ENCODE measurements at places on chromosomes 13 and 19.

DNA sequence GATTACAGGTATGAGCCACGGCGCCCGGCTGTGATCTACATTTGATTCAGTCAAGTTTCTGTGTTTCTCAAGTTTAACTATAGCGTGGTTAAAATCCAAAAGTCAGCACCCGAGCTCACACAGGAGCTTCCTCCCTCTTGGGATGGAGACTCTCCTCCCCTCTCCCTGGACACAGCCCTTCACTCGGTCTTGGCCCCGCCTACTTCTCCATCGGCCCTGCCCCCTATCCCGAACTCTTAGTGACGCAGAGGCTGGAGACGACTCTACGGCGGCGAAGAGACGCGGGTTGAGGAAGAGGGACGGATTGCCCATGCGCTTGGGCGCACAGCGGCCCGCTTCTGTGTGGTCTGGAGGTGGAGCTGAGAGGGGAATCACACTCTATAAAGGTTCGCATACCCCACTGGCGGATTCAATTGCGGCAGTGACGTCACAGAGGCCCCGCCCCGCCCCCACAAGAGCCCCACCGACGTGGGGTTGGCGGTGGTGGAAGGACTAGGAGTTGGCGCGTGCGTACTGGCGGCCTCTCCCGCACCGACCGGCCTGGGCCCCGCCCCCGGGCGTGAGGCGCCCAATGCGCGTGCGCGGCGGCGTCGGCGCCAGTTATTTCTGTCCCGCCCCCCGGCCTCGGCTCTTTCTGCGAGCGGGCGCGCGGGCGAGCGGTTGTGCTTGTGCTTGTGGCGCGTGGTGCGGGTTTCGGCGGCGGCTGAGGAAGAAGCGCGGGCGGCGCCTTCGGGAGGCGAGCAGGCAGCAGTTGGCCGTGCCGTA is at the start of gene TRIM28:
TRIM28 (plus strand) TSS at position 239 of the 765 bp plus-strand sequence. CDS start 694 bp downstream, outside the sequence.
- DNase-seq, result no peak

DNA sequence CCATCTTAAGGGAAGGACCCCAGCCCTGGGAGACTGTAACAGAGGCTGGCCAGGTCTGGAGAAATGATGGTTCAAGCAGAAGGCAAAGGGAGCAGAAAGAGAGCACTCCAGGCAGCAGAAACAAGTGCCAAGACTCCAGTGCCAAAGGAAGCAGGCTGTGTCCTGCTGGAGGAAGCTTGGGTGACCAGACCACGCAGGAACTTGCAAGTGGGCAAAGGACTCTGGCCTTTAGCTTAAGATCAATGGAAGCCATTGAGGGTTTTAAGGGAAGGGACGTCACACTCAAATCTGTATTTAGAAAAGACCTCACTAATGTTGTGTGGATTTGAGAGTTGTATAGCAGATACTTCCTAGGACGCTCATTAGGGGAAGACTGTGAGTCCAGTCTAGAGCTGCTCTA is 95.5 kb downstream of the MIPEP start:
- DNase-seq, result no peak

- DNase-seq, result no peak
Observed at GRCh38 chr13:49858178-49858856, 65.8 kb upstream of the KPNA3 start.

- DNase-seq, result no peak
Observed at GRCh38 chr13:96104516-96104915, 14.6 kb downstream of the HS6ST3 start.

GRCh38 chr13:51002736-51003135 is 93.1 kb downstream of the RNASEH2B start:
- DNase-seq, result no peak

- no peak for DNase-seq
Observed at GRCh38 chr13:23748109-23748990, 140.8 kb downstream of the MIPEP start.

GRCh38 chr13:92547266-92547665 is 679.3 kb upstream of the GPC6 start:
- no peak for DNase-seq

GRCh38 chr13:25069236-25069635 is 26.7 kb upstream of the PABPC3 start:
- DNase-seq, result no peak

- no peak for DNase-seq
Observed at GRCh38 chr13:65727070-65727469, 1503.1 kb downstream of the PCDH9 start.

DNA sequence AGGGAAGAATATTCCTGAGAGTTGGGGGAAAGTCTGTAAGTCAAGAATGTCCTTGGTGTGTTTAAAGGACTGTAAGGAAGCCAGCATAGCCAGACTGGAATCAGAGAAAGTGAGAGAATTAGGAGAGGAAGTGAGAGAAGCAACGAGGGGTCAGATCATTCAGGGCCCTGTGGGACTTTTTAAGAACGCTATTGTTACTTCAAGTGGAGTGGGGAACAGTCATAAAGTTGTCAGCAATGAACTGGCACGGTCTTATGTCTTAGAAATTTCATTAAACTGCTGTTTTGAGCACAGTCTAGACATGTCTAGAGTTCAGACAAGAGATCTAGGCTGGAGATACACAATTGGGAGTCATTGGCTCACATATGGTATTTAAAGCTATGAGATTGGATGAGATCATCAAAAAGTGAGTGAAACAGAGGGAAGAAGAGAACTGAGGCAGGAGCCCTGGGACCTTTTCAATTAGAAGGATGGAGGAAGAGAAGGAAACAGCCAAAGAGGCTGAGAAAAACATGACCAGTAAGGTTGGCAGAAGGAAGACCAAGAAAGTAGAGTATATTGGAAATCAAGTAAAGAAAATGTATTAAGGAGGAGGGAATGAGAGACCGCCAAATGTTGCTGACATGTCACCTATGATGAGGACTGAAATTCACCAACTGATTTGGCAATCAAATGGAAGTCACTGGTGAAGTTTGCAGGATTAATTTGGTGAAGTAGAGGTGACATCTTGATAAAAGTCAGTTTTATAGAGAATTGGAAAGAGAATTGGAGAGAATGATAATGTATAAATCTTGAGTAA is 263.5 kb downstream of the GPC5 start:
- DNase-seq, result no peak

- DNase-seq, result no peak
Observed at GRCh38 chr13:36430247-36431203, 1.8 kb upstream of the CCNA1 start.

- DNase-seq, result no peak
Observed at GRCh38 chr13:51524312-51524711, 60.0 kb upstream of the WDFY2 start.

DNA sequence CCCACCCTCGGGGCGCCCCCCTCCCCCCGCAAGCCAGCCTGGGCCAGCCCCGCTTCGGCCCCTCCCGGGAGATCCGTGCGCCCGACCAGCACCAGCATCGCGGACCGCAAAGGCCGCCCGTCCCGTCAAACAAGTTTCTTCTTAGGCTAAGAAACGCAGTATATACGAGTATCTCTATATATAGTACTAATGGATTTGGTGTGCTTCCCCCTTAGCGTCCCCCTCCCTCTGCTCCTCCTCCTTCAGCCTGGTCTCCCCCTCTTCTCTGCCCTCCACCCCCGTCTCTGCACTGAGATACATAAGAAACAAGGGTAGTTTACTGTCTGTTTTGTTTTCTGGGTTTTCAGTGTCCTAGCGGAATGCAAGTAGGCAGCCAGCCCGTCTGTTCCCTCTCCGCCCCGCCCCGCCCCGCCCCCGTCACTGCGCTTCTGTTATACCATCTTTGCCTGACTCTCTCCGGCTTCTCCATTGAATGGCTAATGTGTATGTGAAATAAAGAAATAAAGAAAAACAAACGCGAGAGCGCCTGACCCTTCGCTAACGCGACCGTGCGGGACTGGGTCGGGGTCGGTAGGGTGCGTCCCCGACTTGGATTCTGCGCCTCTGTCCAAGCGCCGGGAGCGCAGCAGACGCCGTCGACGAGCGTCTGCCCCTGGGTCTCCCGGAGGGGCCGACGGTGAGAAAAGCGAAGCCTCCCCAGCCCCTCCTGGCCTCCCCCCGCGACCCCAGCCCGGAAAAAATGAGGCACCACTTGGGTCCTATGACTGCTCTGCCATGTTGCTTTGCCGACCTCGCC is 4.2 kb downstream of the LYL1 start:
- DNase-seq, result no peak

GRCh38 chr13:67474115-67474514 is 244.0 kb upstream of the PCDH9 start:
- no peak for DNase-seq

- DNase-seq, result no peak
Observed at GRCh38 chr19:24140099-24140498, 53.1 kb downstream of the ZNF254 start.

DNA sequence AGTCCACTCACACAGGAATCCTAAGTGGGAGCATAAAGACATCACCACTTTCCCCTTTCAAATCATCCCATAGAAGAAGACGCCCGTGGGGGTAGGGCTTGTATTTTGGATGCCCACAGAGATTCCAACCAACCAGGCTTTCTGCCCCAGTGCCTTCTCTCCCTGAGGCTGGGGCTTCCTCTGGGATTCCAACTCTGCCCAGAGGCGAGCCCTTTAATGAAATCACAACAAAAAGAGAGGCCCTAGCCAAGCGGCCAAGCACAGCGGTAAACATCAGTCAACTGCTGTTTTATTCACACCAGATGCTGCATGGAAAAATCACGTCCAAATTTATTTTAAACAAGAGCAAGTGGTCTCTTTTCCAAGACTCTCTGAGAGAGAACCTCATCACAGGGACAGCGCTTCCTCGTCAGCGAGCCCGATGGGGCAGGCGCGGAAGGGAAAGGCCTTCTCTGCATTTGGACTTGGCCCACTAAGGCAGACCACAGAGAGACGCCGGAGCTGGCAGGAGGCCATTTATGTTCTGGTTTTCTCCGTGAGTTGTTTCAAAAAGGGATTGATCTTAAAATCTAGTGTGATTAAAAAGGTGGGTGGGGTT is 31.5 kb downstream of the ADPRHL1 start:
- no peak for DNase-seq
